ENCODE measurements at places on chromosomes 2 and 18. TPM values are rescaled to one million over a fixed set of nuclear protein-coding genes. Genes with fewer than 3 reads are reported as not detected.

The ALPP gene
- not detected for total RNA-seq

The BIRC6 gene
- total RNA-seq, result 456 TPM

The EMX1 gene
- total RNA-seq, result 27.9 TPM

The PLA2R1 gene
- 2.2 TPM for total RNA-seq

The DNAJC27 gene
- 18.5 TPM for total RNA-seq

The NT5DC4 gene
- total RNA-seq, result not detected

The IHH gene
- not detected for total RNA-seq

The MRO gene
- total RNA-seq, result 0.31 TPM

The CD207 gene
- total RNA-seq, result not detected

The SPR gene
- 1.3 TPM for total RNA-seq

The VAPA gene
- total RNA-seq, result 164 TPM

The ZBTB7C gene
- total RNA-seq, result 0.94 TPM

The BZW1 gene
- total RNA-seq, result 353 TPM

The ACADL gene
- 11.0 TPM for total RNA-seq

The ZAP70 gene
- total RNA-seq, result 1.9 TPM

The IL18RAP gene
- not detected for total RNA-seq

The SERPINB11 gene
- total RNA-seq, result not detected

The SLC5A7 gene
- 1.3 TPM for total RNA-seq

The CDH7 gene
- 1.6 TPM for total RNA-seq

The CTDSP1 gene
- 11.9 TPM for total RNA-seq

The GPBAR1 gene
- not detected for total RNA-seq

The MAP3K19 gene
- total RNA-seq, result 1.6 TPM

Measured in parietal lobe (tissue), 2 donors.